ENCODE measurements at places on chromosomes 4 and X. TPM values are rescaled to one million over a fixed set of nuclear protein-coding genes. Genes with fewer than 3 reads are reported as not detected.

Gene TRIM60
- total RNA-seq: not detected

Gene IL1RAPL1
- 0.51 TPM for total RNA-seq

Gene ASMT
- total RNA-seq: not detected

Gene TMEM47
- 54.7 TPM for total RNA-seq

Gene PABPC1L2B
- not detected for total RNA-seq

Gene IQCM
- not detected for total RNA-seq

Gene CTAG2
- not detected for total RNA-seq

Gene CCKAR
- not detected for total RNA-seq

Gene TAF7L
- total RNA-seq: not detected

Gene ARL9
- not detected for total RNA-seq

Gene RBPJ
- total RNA-seq: 133 TPM

Gene LRP2BP
- total RNA-seq: 0.45 TPM

Gene GPRASP1
- 1.5 TPM for total RNA-seq

Gene FATE1
- total RNA-seq: not detected

Gene NLRP2B
- not detected for total RNA-seq

Gene MBTPS2
- 9.4 TPM for total RNA-seq

Gene AFF1
- total RNA-seq: 7.1 TPM

Gene UGT2B15
- not detected for total RNA-seq

Gene CCDC120
- total RNA-seq: not detected

Gene FREM3
- not detected for total RNA-seq

Gene GAGE12F
- total RNA-seq: not detected
